ENCODE measurements at places on chromosomes 12 and 14.

GRCh38 chr14:24744641-24745040 lies 110.7 kb upstream of the GZMB start:
- no peak for DNase-seq

GRCh38 chr14:71328183-71328582 lies 420.9 kb downstream of the PCNX1 start:
- DNase-seq: peak; percentile 34

DNA sequence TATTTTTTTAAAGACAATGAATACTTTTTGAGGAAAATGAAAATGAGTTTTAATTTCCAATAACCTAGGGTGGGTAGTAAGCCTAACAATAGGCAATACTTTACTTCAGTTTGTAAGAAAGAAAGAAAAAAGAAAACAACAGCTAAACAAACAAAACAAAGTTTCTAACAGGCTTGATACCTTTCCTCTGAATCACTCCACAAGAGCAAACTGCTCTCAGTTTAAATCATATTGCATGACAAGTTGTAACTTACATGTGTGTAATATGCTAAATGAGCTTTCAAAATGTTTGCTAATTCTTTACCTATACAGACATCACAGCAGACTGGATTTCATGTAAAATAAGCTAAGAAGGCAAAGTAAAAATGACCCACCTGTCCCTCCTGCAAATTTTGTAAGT lies 6.7 kb upstream of the LMO3 start:
- no peak for DNase-seq

DNA sequence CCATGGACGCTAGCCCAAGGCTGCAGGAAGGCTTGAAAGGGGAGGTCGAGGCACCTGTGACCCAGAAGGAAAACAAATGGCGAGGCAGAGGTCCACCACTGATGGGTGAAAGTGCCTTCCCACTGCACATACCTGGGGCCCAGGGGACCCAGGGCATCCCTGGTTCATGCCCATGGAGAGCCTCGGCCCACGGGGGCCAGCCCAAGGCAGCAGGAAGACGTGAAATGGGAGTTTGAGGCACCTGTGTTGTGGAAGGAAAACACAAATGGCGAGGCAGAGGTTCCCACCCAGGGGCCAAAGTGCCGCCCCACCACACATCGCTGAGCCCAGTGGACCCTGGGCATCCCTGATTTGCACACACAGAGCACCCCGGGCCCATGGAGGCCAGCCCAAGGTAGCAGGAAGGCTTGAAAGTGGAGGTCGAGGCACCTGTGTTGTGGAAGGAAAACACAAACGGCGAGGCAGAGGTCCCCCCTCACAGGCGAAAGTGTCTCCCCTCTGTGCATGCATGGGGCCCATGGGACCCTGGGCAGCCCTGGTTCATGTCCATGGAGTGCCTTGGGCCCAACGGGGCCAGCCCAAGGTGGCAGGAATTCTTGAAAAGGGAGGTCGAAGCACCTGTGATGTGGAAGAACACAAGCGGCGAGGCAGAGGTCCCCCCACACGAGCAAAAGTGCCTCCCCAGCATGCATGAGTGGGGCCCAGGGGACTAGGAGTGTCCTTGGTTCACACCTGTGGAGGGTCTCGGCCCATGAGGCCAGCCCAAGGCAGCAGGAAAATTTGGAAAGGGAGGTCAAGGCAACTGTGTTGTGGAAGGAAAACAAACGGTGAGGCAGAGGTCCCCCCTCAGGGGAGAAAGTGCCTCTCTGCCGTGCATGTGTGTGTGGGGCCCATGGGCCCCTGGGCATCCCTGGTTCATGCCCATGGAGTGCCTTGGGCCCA lies 383.3 kb downstream of the ALG10 start:
- DNase-seq: peak; percentile 0

DNA sequence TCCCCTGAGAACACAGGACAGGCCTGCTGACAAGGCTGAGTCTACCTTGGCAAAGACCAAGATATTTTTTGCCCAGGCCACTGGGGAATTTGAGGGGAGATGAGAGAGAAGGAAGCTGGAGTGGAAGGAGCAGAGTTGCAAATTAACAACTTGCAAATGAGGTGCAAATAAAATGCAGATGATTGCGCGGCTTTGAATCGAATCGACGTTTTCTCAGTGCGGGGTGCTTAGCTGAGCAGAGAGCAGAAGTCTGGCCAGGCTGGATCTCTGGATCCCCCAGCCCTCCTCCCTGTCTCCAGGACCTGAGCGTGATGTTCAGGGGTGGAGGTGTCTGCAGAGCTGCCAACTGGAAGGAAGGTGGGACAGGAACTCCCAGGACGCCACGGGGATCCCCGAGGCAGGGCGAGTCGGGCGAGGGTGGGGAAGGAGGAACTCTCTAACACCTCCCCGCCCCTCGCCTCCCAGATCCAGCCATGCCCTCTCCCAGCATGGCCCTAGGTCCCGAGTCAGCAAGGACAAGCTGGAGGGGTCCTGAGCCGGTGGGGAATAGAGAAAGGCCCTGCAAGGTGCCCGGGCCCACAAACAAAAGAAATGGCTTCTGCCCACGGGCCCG lies 527 bp upstream of the CARMIL3 start:
- DNase-seq: peak; percentile 29

DNA sequence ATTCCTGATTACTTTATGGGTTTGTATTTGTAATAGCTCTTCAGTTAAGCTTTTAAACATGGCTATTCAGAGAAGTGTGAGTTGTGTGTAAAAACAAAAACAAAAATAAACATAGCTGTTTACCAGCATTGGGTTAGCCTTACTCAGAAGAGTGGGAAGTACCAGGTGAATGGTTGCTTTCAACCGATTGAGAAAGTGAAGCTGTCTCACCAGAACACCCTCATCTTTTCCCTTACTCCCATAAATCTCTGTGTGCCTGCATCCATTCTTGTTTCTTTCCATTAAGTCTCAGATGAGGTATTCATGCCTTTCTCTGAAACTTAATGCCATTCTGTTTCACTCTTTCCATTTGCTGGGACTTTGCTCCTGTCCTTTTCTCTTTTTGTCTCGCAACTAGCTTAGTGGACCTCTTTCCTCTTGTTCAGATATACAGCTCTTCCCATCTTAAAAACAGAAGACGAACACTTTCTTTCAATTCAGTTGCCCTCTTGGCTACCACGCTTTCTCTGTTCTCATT lies 10.7 kb downstream of the BORCS5 start:
- no peak for DNase-seq

GRCh38 chr12:52307836-52308805 lies 13.1 kb downstream of the KRT83 start:
- no peak for DNase-seq

- no peak for DNase-seq
Measured at GRCh38 chr12:30531731-30532678, 163.7 kb downstream of the IPO8 start.

Data from GM13977 (cell line).